ENCODE measurements at places on chromosomes 3 and 15.
A peak's percentile ranks its signal among the peaks of the same experiment; 100 is the strongest.

DNA sequence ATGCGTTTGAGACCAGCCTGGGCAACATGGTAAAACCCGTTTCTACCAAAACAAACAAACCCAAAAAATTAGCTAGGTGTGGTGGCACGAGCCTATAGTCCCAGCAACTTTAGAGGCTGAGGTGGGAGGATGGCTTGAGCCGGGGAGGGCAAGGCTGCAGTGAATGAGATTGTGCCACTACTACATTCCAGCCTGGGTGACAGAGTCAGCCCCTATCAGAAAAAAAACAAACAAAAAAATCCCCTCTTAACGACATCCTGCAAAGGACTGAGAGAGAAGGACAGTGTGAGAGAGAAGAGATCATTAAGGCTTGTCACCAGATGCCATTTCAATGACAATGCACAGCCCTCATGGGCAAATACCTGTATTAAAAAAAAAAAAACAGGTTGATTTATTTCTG is 266.7 kb upstream of the ATP10A start:
- no peak for DNase-seq

GRCh38 chr3:24420224-24420623 is 74.4 kb downstream of the THRB start:
- no peak for DNase-seq

GRCh38 chr3:140950863-140951262 is 9.2 kb downstream of the SLC25A36 start:
- no peak for DNase-seq

GRCh38 chr3:24502690-24503089 is 8.0 kb upstream of the THRB start:
- no peak for DNase-seq

- no peak for DNase-seq
Measured at GRCh38 chr15:49752517-49752916, 131.7 kb downstream of the DTWD1 start.

GRCh38 chr3:123089611-123090331 is 22.9 kb downstream of the PDIA5 start:
- DNase-seq: peak; percentile 50

DNA sequence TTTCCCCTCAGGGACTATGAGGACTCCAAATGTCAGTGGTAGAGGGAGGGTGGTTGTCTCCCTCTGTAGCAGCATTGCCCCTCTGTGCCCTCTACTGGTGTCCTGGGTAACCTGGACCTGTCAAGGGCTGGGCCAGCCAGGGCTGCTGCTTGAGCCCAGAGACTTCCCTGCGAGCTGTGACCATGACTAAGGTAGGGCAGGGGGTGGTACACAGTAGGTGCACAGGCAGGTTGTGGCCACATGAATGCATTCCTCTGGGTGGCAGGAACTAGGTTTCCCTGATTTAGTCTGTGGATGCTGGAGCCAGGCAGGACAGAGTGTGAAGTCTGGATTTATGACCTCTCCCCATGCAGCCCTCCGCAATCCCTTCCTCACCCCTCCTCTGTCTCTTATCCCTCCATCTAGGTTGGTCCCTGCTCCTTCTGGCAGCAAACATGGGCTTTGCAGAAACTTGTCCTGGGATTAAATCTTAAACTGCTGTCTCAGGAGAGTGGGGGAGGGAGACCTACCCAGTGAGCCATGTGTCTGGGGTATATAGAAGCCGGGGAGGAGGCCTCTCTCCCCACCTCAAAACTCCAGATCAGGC is 8.7 kb upstream of the SEMA3F start:
- no peak for DNase-seq
